Activated CD8-positive, alpha-beta memory T cell treated with anti-CD3 and anti-CD28 coated beads for 4 hours (primary cell): ENCODE measurements at places on chromosomes 4 and X.
A peak's percentile ranks its signal among the peaks of the same experiment; 100 is the strongest.

DNA sequence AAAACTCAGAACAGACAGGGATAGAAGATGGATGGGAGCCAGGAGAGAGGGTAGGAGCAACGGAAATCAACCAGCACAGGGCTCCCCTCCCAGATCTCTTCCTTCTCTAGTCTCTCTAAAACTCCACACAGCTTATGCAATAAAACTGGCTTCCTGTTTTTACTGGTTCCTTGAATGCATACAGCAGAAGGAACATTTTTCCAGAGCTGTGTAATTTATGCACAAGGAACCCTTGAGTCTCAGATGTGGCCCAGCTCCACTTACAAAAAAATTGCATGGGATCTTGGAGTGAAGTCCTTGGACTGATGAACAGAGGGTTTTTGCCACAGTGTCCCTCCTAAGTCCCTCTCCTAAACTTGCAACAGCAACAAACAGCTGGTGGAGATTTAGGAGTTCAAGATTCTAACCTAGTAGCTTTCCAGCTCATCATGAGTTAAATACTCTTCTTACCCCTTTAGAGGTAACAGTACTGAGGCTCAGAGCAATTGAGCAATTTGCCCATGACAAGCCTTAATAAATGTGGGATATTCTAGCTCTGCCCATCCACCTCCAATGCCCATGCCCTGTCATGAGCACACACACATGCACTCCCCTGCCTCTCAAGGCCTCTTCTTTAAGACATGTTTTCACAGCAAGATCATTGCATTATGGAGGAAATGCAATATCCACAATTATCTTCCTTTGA, 18.4 kb upstream of the CC2D2A start:
- no peak for DNase-seq

- no peak for DNase-seq
Measured at GRCh38 chr4:144353292-144353691, 212.8 kb upstream of the GYPA start.

DNA sequence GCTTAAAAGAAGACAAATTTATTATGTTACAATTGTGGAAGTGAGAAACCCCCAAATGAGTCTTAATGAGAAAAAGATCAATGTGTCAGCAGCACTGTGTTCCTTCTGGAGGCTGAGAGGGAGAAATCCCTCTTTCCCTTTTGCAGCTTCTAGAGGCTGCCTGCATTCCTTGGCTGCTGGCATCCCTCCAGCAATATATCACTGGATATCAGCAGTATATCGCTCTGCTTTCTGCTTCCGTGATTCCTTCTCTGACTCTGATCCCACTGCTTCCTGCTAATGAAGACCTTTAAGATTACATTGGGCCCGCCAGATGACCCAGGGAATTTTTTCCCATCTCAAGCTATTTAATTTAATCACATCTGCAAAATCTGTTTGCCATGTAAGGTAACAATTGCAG, 1008.0 kb downstream of the RAPGEF2 start:
- DNase-seq, result no peak

- no peak for DNase-seq
Measured at GRCh38 chr4:10171055-10171454, 54.5 kb upstream of the WDR1 start.

- no peak for DNase-seq
Measured at GRCh38 chrX:36160081-36160480, 240.5 kb downstream of the CFAP47 start.

GRCh38 chrX:3743801-3744439, 30.5 kb upstream of the PRKX start:
- DNase-seq, result peak; percentile 13

GRCh38 chr4:169955521-169955920, 70.7 kb downstream of the MFAP3L start:
- DNase-seq, result no peak

DNA sequence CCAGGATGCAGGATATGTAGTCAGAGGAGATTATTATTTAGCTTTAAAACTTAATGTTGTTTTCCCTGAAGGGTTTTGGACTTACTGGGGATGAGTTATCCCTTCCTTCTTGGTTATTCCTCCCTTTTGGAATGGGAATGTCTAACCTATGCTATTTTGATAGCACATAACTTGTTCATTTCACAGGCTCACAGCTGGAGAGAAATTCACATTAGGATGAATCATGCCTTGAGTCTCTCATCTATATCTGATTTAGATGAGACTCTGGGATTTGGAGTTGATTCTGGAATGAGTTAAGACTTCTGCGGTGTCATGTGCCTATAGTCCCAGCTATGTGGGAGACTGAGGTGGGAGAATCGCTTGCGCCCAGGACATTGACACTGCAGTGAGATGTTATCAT, 81.1 kb downstream of the ATP11C start:
- DNase-seq, result no peak

DNA sequence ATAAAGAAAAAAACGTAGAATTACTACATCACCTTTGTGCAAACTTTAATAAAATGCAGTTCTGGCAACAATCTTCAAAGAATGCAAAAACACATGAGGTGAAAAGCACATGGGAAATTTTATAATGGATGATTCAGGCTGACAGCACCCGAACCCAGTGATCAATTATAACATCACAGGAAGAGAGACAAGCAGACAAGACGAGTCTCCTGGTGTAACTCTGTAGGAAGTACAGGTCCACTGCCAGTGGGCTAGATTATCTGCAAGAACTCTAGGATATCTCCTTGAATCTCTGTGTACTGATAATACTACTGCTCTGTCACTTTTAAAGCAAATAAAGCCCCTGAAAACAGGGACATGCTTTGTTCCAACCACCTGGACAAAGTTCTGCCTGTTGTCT, 58.9 kb upstream of the NXF3 start:
- DNase-seq, result no peak

- no peak for DNase-seq
Measured at GRCh38 chr4:136558940-136559494, 973.3 kb downstream of the PCDH18 start.

- DNase-seq, result no peak
Measured at GRCh38 chrX:74431797-74432196, 10.5 kb downstream of the SLC16A2 start.

DNA sequence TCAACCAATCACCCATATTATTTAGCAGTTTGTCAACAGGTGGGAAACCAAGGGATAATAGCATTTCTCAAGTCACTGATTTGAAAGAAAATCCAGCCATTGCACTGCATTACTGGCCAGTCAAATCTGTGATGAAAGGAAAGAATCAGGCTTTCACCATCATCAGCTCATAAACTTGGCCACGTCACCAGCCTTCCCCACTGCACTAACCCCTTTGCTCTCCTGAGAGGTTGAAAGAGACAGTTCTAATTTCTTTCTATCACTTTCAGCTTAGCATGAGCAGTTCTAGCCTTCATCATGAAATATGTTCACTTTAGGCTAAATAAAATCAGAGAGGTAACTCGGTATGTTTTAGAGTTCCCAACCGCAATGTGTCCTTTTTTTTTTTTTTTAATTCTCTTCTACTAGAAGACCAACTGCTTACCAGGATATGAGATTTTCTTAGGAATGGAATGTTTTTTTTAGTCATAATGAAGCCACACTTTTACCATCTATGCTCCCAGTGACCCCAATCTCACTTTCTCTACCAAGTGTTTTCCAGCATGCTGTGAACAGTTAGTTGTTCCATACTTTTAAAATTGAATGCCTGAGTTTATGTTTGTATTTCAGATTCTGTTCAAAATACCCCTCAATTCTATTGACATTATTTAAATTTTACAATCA, 55.7 kb upstream of the SLC7A11 start:
- DNase-seq, result no peak

DNA sequence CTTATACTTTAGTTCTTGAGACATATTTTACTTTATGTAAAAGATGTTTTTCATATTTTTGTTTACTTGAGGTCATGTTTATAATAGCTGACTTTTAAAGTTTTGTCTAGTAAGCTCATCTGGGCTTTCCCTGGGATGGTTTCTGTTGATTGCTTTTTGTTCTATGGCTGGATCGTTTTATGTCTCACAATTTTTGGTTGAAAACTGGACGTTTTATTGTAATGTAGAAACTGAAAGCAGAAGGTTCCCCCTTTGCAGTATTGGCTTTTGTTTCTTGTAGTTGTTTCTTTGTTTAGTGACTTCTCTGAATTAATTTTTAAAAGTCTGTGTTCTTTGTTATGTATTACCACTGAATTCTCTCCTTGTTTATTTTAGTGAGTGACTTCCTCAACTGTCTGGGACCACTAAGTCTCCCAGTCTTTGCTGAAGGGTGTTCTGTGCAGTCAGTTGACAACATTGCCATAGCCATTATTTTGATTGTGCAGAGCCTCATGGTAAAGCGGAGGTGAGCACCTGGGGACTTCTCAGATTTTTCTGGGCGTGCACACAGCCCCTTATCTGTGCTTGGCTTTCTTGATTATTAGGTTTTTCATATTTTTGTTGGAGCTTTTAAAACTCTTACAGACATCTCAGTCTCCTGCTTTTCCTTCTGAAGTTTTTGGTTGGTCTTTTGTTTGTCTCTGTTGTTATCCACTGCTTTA, 31.0 kb downstream of the KDM6A start:
- DNase-seq, result no peak

GRCh38 chrX:119158226-119158625, 30.6 kb upstream of the KIAA1210 start:
- DNase-seq, result no peak

DNA sequence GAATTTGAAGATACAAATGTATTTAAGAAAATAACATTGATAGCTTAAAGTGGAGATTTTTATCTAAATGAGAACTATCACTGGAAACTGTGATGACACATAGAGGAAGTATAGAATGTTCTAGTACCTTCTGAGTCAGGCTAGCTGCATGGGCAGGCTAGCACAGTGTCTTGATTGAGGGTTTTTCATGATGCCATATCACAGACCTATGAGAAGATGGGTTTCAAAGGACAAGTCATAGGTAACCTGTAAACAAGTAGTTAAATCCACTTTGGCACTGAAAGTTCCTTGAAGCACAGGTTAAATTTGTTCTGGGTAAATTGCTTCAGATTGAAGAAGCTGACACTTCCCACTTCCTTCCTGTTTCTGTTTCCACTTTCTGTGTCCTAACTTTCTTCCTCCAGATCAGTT, 48.2 kb upstream of the CDKN2AIP start:
- DNase-seq, result no peak

GRCh38 chr4:97645071-97645821, 498.0 kb downstream of the STPG2 start:
- DNase-seq, result no peak

DNA sequence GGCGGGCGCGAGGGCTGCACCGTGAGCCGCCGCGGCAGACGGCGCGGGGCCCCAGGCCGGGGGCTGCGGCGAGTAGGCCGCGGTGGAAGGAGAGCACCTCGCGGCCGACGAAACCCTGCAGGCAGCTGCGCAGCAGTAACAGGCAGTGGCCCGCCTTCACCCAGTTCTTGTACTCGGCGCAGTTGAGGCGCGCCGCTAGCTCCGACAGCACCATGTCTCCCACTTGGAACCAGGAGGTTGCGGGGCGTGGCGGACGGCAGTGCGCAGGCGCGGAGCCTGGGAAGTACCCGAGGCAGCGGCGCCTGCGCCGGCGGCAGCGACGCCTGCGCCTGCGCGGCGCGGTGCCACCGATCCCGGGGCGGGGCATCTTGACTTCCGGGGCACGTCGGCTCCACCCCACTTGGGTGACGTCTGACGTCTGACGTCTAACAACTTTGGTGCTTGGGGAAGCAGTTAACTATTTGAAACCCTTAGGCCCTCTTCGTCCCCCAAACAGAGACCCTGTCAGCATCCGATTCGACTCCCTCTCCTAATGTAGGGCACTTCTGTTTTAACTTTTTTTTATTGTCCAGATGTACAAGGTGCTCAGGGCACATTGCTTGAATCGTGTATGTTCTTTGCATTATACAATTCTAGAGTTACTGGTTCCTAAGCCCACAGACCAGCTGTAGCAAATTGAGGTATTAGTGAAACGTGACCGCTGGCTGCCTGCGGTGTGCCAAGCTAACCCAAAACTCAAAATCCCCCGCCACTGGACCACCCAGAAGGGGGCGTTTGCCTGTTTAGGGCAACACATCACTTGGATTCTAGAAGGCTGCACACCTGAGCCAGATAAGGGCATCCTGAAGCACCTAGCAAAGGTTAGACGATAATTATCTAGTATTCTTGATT, at the start of gene CXorf38:
CXorf38 (minus strand) TSS at position 255 of the 891 bp plus-strand sequence; CDS start at position 214, 41 bp downstream.
- DNase-seq, result peak; percentile 95

GRCh38 chrX:128518508-128518907, 466.3 kb upstream of the ACTRT1 start:
- no peak for DNase-seq

- no peak for DNase-seq
Measured at GRCh38 chrX:24369816-24370215, 9.4 kb downstream of the SUPT20HL1 start.

GRCh38 chrX:37779857-37780256, at the start of gene CYBB:
Gene CYBB (plus strand): TSS chrX:37780059. CDS start chrX:37780078, 19 bp downstream.
- no peak for DNase-seq

DNA sequence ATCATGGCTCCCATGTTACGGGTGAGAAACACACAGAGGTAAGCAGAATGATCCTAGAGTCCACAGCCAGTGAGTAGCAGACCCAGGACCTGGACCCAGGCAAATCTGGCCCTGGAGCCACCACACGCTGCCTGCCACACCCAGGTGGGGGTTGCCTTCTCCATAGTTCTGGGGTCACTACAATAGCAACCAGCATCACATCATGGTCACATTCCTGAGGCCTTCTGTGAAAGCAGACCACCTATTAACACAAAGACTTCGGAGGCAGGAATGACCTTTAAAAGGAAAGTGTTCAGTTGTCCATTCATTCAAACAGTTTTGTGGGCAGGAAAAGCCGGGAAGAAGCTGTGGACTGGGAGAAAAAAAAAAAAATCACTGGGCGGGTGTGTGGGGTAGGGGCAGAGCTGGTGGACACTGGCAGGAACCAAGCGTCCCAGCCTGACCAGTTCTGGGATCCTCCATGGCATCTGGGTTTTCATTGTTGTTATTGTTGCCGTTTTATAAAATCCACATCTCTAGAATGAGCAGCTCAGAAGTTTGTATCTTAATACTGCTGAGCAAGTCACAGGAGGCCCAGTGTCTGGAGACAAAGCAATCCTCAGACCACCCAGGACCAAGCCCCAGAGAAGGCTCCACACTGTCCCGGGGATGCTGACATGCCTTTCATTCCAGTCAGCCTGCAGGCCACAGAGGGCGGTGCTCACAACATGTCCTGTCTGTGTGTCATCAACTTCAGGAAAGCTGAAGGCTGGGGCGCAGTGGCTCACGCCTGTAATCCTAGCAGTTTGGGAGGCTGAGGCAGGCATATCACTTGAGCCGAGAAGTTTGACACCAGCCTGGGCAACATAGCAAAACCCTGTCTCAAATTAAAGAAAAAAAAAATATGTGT, 67.0 kb downstream of the SEL1L3 start:
- DNase-seq, result no peak

- DNase-seq, result no peak
Measured at GRCh38 chrX:29419774-29420553, 795.4 kb upstream of the MAGEB2 start.

- no peak for DNase-seq
Measured at GRCh38 chr4:15753786-15754185, 24.3 kb upstream of the CD38 start.

- no peak for DNase-seq
Measured at GRCh38 chrX:10566716-10567097, 53.7 kb downstream of the MID1 start.
